Stimulated activated CD4-positive, alpha-beta T cell treated with anti-CD3 and anti-CD28 coated beads, Interleukin-1b, Interleukin-23, amount 100 ng/mL, for 4 hours (primary cell): ENCODE measurements at places on chromosomes 13 and 19.

DNA sequence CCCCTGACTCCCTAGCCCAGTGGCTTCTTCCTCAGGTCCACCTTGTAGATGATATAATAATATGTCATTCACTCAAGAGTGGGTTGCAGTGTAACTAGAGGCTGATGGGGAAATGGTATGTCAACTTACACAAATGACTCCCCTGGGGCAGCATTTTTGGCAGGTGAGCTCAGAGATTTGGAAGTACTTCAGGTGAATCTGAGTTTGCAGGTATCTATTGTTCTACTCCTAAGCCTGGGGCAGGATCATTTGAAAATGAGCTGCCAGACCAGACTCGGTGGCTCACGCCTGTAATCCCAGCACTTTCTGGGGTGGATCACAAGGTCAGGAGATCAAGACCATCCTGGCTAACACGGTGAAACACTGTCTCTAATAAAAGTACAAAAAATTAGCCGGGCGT lies 11.6 kb upstream of the CNMD start:
- DNase-seq = no peak

DNA sequence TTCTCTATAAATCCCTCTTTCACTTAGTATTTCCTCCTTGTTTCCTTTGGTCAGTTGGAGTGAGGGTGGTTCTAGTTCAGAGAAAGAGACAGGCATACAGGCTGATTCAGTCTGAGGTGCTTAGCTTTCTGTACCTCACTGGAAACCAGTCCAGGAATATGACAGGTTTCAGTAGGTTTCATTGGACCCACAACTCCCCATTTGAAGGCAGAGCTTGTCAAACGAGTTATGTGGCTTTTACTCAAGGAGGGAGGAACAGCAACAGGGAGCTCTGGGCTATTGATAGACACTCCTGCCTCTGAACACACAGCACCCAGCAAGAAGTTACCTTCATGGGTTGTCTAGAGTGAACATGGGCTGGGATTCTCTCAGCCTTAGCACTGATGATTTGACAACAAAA lies 14.5 kb downstream of the ACTN4 start:
- DNase-seq = no peak

- DNase-seq = no peak
These were observed 5.2 kb upstream of the BBC3 start for GRCh38 chr19:47236072-47236675.

DNA sequence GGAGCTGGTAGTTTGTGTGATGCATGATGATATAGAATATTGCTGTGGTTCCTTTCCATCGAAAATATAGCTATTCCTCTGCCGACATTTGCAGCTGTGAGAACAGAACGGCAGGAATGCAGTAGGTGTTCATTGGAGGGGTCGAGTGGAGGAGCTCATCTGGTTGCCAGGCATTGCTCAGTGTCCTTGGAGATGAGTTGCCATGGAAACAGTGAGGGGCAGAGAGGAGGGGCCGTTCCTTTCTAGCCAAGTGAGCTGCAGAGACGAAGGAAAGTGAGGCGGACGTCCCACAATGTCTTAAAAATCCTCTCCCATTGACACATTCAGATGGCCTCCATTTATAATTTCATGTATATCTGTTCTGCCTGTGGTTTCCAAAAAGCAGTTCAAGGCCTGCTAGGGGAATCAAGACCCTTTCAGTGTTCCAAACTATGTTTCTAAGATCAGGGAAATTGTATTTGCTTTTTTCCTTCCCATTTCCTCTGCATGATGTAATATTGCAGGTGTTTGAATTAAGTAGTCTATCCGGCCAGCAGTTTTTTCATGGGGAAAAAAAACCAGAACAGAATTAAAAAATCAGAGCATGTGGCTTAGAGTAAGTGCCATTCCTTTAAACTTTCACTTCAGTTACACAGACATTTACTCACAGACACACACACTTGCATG lies 41.2 kb upstream of the ZNF835 start:
- no peak for DNase-seq

DNA sequence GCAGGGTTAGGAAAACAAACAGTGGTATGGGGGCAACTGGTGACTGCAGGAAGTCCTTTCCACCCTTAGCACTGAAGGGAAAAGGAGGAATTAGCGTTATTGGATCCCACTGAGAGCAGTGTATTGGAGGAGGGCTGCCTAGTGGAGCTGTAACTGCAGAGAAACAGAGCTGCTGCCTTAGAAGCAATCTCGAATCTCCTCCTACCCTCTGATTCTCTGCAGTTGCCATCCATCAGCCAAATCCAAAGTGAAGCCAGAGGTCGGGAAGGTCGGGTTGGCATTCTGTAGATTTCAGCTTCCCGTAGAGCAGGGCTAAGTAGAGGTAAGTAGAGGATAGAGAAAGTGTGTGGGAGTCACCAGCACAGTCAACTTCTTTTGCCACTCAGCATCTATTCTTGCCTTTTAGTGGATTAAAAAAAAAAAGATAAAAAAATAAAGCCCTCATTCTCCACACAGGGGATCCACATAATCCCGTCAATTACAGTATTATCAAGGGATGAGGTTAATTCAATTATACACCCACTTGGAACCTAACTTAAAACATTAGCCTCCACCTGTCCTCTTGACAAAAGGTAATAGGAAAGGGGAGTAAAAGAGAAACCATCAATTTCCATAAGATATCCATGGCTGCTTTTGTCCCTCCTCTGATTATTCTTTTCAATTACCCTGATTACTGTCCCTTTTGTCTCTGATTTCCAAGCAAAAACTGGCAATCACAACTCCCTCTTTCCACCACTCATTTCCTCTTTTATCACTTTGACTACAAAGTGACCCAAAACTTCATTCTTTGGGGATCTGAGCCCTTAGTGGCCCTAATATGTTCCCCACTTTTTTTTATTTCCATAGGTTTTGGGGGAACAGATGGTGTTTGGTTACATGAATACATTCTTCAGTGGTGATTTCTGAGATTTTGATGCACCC lies 234.7 kb downstream of the RBM26 start:
- no peak for DNase-seq

GRCh38 chr19:19626516-19627472 lies 1.2 kb downstream of the LPAR2 start:
- DNase-seq = no peak

DNA sequence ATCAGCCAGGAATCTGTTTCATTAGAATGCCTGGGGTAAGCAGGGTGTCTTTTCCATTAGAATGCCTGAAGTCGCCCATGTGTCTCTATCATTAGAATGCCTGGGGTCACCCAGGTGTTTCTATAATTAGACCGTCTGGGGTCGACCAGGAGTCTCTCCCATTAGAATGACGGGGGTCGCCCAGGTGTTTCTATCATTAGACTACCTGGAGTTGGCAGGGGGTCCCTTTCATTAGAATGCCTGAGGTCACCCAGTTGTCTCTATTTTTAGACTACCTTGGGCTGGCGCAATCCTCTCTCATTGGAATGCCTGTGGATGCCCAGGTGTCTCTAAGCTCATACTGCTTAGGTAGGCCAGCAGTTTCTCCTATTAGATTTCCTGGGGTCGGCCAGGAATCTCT lies 1447.6 kb downstream of the UQCRFS1 start:
- no peak for DNase-seq

DNA sequence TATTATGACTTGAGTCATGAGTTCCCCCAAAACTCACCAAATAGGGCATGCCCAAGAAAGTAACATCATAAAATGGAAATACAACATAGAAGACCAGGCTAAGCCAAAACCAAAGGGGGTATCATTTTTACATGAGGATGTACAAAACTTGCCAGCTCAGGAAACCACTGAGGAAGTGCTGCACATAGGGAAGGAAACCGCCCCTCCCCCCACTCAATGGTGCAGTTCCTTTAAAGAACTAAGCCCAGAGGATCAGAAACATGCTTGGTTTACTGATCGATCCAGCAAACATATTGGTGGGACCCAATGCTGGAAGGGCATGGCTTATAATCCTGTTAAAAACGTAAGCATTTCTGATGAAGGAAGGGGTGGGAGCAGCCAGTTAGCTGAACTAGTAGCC lies 4.2 kb upstream of the ZNF486 start:
- no peak for DNase-seq

- no peak for DNase-seq
These were observed 28.1 kb downstream of the ZNF20 start for GRCh38 chr19:12111943-12112637.

- no peak for DNase-seq
These were observed 797.2 kb upstream of the PCDH9 start for GRCh38 chr13:68027306-68027705.

- no peak for DNase-seq
These were observed 872 bp downstream of the HOMER3 start for GRCh38 chr19:18939922-18940768.

- no peak for DNase-seq
These were observed 8.6 kb downstream of the CRLF1 start for GRCh38 chr19:18597809-18598660.

GRCh38 chr13:39016787-39017186 lies 21.1 kb downstream of the PROSER1 start:
- DNase-seq = no peak

GRCh38 chr19:15673176-15673654 lies 328 bp downstream of the CYP4F12 start:
- no peak for DNase-seq

GRCh38 chr19:8569066-8569771 lies 8.0 kb downstream of the MYO1F start:
- DNase-seq = no peak

DNA sequence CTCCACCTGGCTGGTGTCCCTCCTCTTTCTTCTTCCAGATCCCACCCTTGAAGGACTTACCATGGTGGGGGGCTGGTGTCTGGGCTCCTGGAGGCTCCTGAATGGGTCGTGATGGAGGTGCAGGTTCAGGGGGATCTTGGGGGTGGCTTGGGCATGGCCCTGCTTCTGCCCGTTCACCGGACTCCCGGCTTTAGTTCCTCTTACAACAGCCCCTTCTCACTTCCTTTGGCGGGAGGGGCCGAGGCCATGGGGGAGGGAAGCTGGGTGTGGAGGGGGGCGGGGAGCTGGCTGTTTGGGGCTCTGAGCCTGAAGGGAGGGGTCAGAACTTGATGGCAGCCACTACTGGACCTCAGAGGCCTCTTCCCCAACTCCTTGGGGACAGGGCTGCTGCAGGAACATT lies at the start of gene MYO1F:
TSS of gene MYO1F (minus strand) at position 196 of the 400 bp plus-strand sequence. CDS start at position 63, 133 bp downstream.
- DNase-seq = no peak

DNA sequence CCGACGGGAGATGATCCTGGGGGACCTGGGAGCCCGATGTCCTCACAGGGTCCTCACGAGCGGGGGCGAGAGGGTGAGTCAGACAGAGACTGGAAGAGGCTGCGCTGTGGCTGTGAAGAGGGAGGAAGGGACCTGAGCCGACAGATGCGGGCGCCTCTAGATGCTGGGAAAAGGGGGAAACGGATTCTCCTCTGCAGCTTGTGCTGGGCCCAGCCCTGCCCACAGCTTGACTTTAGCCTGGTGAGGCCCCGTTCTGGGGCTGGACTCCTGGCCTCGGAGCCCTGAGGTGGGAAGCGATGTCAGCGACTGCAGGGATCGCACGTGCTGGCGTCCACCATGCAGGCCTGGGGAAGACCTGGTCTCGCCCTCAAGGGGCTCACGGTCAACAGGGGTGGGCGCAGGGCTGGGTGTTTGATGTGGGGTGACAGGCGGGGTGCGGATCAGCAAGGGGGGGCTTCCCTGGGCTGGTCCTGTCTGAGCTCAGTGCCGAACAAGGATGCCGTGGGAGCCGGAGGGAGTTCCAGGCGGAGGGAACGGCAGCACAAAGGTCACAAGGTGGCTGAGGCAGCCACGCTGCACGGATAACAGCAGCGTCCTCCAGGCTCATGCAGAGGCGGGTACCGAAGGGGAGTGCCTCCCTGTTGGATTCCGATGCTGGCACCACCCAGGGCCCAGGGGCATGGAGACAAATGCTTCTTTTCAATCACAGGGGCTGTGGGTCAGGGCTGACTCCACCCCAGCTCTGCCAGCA lies 31.8 kb downstream of the PIP5K1C start:
- no peak for DNase-seq

DNA sequence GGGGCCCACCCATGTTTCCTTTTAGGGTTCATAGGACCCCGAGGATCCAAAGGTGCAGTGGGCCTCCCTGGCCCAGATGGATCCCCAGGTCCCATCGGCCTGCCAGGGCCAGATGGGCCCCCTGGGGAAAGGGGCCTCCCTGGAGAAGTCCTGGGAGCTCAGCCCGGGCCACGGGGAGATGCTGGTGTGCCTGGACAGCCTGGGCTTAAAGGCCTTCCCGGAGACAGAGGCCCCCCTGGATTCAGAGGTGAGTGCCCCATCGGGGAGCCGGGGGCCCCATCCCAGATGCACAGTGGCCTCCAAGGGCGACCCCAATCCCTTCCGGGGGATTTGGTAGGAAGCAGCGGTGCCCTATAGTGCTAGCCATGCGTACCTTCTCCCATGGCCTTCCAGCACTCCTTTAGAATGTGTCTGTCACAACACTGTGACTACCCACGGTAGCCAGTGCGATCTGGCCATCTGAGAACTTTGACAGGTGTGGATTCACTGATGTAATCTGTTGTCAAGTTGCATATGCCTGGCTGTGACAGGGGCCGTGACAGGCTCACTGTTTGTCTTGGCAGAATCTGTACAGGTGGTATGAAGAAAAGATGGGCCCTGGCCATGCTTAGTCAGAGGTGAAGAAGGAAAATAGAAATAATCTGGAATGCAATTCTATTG lies 88.5 kb downstream of the RAB20 start:
- DNase-seq = no peak

DNA sequence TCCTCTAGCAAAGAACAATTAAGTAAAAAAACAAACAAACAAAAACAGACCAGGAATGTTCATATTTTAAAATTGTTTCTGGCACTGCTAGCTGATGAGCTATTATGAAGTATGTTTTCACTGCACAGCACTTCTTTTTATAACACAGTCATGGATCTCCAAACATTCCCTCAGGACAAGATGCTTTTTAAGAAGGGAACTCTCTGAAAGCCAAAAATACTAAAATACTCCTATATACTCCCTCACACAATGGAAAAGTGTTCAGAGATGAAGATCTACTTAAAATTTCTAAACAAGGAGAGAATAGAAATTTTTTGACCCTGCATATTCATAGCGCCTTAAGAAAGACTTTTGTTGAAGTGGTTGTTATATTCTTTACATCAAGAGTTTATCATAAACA lies 926.8 kb downstream of the DIAPH3 start:
- no peak for DNase-seq

DNA sequence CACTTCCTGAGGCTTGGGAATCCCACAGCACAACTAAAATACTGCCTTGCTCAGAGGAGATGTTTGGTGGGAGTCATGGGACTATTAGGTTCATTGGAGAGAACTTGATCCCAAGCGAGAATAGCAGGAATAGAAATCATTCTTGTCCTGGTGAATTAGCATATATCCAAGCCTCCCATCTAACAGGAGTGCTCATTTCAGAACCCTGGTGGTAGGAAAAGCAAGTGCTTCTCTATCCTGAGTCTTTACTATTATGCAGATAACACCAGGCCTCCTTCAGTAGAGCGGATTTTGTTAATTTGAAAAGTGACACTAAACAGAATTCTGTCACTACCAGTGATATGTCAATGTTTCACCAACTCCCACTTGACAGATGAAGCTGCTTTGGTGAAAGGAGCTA lies 199.5 kb downstream of the ATP8A2 start:
- no peak for DNase-seq
